OCI-LY7 (cell line): ENCODE measurements at places on chromosomes 7 and 10. TPM values are rescaled to one million over a fixed set of nuclear protein-coding genes. Genes with fewer than 3 reads are reported as not detected.

GRCh38 chr7:142434666-142435167 is 176.9 kb upstream of the PRSS58 start:
- no peak for DNase-seq

DNA sequence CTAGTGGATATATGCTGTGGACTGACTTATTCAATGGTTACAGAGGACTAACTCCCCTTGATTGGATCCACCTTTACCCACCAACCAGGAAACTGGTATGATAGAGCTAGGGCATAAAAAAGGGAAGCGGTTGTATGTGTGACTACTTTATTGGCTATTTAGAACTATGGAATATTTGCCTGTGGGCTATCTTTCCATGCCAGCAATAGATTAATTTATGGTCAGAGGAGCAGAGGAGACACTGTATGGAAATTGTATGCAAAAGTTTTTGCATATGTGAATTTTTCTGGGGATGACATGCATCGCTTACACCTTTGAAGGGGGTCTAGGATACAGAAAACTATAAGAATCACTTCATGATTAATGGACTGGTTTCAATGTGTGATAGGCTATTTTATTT is 105.7 kb downstream of the LHFPL3 start:
- no peak for DNase-seq

DNA sequence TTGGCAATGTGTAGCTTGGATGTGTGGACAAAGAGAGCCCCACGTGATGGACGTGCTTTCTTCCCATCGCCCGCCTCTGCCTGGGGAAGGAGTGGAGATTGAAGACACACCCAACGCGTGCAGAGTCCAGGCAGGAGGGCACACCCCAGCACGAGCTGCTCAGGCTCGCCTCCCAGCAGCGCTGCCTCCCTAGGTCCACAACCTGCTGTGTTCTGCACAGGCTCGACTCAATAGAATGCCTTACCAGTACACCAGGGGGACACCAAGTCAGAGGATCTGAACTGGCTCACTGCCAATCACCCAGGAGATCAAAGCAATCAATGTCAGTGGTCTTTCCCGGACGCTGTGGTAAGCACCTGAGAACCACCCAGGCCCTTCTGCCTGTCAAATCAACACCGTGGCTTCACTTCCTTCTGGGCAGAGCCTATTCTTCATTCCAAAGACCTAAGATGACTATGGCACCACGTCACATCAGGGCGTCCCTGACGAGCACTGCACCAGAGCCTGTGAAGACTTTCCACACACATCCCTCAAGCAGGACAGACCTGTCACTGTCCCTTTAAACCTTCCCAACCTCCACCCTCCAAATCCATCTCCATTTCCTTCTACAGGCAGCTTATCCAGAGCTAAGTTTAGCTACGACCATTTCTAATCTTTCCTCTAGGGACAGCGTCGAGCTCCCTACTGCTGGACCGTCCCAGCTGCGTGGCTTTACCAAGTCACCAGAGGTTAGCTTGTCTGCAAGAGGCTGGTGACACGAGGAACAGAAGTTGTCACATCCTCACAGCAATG is 72.3 kb downstream of the AMZ1 start:
- DNase-seq, result peak; percentile 15

DNA sequence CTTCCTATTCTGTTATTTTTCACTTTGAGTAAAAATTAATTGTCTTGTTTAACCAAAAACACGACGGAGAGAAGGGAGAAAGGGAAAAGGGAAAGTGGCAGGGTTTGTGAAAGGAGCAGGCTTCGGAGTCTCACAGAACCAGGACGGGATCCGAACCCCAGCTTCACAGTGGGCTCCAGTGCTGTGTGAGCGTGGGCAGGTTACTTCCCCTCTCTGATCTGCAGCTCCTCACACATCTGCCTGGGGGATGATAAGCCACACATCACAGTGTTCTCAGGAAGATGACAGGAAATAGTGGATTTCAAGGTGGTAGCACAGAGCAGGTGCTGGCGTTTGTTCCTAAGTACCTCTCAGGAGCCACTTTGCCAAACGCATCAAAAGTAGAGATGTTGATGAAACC is 94.2 kb upstream of the GPR26 start:
- no peak for DNase-seq

- no peak for DNase-seq
These were observed 14.7 kb downstream of the NODAL start for GRCh38 chr10:70426823-70427222.

HKDC1 gene
- not detected in 2 replicates for total RNA-seq

DNA sequence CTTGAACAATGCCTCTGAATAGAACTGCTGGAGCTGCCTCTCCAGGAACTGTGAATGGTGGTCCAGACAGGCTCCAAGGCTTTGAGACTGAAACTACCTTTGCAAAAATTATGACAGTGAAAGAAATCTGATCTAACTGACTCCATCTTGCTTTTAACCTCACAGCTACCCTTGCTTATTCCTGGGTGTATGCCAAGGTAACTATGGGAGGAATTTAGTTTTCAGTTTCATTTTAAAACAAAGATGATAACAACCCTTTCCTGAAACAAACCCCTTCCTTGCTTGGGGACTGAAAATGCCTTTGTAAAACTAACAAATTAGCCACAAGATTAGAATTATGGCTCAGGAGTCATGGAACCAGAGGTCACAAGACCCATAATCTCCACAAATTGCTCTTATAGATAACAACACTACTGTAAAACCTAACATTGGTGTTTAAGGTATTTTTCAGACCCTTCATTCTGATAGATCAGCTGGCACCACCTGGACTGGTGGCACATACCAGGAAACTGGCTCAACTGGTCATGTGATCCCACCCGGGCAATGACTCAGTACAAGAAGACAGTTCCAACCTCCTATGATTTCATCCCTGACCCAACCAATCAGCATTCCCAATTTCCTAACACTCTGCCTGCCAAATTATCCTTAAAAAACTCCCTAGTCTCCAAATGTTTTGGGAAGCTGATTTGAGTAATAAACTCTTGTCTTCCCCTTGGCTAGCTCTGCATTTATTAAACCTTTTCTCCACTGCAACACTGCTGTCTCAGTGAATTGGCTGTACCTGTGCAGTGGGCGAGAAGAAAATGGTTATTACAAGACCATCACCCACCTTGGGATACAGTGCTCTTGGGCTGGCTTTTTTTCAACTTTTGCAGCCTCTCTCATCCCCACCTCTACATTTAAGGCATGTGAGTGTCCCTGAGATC is 608.1 kb downstream of the TYW1 start:
- no peak for DNase-seq

GJC3 gene
- not detected in 2 replicates for total RNA-seq

DNA sequence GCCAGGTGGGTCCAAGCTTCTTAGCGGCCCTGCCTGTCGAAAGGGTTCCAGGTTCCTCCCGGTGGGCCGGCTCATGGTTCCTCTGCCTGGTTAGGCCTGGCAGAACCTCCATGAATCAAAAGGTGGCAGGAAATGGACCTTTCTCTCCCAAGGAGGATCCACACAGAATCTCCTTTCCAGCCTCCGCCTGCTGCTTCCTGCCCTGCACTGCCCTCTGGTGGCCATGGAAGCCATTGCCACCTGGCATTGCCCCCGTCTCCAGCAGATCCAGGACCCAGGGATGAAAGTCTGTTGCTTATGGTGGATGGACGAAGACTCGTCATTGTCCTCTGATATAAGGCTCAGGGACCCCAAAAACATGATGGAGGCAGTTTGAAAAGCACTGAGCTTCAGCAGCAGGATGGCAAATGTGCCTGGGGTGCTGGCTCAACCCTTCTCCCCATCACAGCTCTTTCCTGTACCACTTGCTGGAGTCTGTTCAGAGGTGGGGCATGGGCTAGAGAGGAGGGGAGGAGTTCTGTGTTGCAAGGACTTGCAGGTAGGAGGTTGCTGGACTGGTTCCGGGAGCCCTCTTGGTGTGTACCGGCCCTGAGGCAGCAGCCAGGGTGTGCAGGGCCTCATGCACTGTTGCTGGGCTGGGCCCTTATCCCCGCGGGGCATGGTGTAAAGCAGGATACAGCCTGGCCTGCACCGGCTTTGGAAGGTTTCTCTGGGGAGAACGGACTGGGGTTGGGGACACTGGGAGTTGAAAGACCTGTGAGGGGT is 11.3 kb upstream of the INMT start:
- DNase-seq, result peak; percentile 60

GRCh38 chr7:96004578-96004977 is 232.2 kb downstream of the DYNC1I1 start:
- no peak for DNase-seq

DNA sequence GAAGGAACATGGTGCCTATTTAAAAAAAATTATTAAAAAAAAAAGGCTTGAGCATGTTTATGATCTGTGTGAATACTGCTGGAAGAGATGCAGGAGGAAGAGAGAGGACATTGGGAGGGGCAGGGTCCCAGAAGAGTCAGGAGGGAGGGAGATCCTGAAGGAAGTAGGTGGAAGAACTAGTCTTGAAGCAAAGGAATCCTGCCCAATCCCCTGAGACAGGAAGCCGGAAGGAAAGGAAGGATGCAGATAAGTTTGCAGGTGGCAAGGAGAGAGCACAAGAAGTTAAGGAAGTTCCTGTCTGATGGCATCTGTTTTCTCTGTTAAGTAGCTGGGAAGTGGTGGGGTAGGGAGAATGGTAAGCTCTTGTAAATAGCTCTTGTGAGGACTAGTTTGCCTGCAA is 318.5 kb downstream of the DOCK4 start:
- no peak for DNase-seq

DNA sequence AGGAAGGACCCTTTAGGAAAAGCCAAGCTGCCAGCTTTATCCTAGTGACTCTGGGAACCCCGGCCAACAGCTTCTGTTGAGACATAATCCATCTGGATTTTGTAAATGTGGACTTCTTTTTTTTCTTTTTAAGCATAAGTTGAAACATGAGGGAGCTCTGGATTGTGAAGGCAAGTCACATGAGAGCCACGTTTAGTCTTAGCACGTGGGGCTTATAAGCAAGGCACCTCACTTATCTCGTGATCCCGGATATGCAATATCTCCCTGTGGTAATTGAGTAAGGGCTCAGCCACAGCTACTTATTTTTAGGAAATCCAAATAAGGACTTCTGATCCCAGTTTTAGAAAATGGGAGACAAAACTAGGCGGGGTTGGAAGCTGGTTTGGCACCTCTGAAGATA is 111.2 kb upstream of the PTN start:
- no peak for DNase-seq

DNA sequence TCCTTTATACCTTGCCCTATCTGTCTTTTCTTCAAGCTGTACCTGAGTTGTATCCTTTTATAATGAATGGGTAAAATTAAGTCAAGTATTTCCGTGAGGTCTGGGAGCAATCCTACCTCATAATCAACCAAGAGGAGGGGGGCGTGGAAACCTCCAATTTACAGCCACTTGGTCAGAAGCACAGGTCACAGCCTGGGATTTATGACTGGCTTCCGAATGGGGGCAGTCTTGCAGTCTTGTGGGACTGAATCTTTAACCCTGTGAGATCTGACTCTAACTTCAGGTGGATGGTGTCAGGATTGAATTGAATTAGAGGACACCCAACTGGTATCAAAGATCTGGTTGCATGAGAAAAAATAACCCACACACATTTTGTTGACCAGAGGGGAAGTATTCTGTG is 23.5 kb upstream of the KCNMA1 start:
- no peak for DNase-seq

DNA sequence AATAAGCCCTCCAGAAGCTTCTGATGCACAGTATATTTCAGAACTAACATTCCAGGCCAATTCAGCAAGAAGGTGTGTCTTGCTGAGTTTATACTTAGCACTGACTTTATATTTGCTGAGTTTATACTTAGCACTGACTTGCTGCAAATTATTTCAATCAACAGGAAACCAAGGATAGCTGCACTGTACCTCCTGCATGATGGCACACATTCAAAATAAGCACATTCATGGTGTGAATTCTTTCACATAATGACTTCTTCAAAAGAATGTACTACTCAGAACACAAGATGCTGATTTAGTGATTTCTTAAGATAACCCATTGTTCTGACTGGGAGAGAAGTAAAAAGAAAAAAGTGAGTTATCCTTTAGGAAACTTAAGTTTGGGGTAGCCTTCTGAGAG is 52.0 kb downstream of the JAZF1 start:
- no peak for DNase-seq

GRCh38 chr7:45646207-45646821 is 72.1 kb downstream of the ADCY1 start:
- DNase-seq, result no peak

- peak; percentile 23 for DNase-seq
These were observed 724 bp downstream of the CAPZA2 start for GRCh38 chr7:116862951-116863670.

DNA sequence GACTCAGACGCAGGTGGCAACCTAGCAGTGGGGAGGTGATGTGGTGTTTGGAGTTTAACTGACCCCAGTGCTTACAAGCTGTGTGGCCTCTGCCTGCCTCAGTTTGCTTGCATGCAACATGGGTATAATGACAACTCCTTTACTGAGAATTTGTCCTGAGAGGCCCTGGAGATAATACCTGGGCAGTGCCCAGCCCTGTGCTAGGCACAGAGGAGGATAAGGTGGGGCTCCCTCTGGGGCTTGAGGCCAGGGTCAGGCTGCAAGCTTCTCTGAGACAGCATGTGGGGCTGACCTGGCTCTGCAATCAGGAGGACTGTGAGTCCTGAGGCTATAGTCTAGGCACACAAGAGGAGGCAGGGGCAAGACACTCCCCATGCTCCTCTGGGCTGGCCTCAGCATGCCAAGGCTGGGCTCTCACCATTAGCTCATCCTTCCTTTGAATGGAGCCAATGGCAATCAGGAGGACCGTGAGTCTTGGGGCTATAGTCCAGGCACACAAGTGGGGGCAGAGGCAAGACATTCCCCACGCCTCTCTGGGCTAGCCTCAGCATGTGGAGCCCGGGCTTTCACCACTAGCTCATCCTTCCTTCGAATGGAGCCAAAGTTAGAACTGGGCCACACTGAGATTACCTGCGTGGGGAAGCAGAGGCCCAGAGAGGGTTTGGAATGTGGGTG is 147.9 kb downstream of the RPS24 start:
- DNase-seq, result no peak

SORCS1 gene
- total RNA-seq, result not detected in 2 replicates

ASZ1 gene
- total RNA-seq, result not detected in 2 replicates

LEP gene
- total RNA-seq, result not detected in 2 replicates

NUB1 gene
- 50.7 and 57.0 TPM in 2 replicates for total RNA-seq

DNA sequence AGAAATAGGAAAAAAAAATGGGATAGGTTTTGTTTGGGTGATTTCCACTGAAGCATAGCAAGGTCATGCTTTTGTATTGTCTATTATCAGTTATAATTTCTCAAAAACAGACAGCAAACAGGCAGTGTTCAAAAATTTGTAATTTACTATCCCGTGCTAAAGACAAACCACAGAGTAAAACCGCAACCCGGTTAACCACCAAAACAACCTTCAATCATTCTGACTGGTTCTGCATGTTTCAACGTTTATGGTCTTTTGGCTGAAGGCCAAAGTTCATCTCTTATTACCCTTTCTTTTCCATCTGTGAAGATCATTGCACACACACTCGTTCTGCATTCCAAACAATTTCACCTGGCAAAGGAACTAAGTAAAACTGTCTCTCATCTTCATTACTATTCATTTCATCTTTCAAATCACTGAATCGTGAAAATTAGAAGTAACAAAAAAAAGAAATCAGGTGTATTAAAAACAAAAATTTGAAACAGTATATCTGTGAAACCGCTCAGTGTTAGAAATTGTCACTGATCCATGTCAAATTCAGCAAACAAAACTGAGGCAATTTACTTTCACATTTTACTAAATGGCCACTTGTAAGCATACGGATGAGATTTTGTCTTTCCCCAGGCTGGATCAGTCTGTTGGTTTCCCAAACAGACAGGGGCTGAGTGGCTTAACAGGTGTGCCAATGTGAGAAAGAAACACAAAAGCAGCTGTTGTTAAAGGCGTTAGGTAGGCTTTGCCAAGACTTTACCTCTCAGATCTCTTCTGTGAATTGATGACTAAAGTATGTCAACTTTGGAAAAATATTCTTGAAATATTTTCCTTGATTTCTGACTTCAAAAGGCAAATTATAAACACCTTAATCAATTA is 539.6 kb downstream of the CNTNAP2 start:
- no peak for DNase-seq
